ENCODE measurements at places on chromosomes 1 and 21.

- DNase-seq = no peak
Measured at GRCh38 chr1:212138457-212138856, 102.9 kb downstream of the DTL start.

DNA sequence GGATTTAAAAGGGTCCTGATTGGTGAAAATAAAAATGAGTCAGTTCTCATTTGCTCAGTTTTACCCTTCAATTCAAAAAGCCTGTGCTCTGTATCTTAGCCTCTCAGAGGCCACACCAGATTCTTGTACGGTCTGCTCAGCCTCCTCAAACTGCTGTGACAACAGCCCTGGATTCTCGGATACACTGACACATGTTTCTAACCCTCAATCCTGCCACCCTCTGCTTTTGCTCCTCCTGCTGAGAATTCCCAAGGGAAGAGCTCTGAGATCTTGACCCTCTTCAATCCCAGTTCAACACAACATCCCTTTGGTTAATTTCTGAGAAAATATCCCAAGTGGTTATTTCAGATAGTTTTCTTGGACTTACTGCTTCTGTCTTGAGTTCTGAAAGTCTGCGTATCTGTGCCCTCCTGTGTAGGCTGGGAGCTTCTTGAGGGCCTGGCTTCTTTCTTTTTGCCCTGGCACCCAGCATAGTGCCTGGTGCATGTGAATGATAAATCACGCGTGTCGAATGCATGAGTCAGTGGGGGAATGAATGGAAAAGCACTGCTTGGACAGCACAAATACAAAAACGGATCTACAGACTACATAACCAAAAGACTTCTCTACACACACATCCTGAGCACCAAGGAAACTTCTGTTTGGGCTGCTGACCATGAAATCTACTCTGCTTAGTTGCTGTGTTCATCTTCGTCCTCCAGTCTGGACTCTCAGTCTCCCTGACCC lies 24.5 kb downstream of the IRF2BP2 start:
- no peak for DNase-seq

GRCh38 chr1:159084152-159084551 lies 7.6 kb upstream of the AIM2 start:
- DNase-seq = no peak

- DNase-seq = no peak
Measured at GRCh38 chr1:118485757-118486156, 300.7 kb upstream of the SPAG17 start.

DNA sequence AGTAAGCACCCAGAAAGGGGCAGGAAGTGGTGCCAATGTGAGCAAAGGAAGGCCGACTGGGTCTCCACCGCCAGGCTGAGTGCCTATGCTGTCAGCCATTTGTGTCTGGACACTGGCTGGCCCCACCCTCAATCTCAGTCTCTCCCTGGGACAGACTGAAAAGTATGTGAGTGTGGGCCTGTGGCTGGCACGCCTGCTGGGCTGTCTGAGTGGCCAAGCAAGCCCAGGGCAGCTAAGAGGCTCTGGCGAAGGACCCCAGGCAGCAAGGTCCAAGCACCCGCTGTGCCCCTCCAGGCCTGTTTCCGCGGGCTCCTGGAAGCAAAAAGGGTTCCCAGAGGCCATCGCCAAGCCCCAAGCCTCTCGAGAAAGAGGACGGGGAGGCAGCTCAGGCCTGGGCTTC lies 93.3 kb upstream of the VAMP3 start:
- DNase-seq = no peak

GRCh38 chr1:36625253-36625934 lies 142.7 kb upstream of the CSF3R start:
- no peak for DNase-seq

GRCh38 chr1:201214886-201215285 lies 24.3 kb downstream of the IGFN1 start:
- DNase-seq = no peak

GRCh38 chr1:196550731-196551130 lies 57.5 kb downstream of the KCNT2 start:
- DNase-seq = no peak

DNA sequence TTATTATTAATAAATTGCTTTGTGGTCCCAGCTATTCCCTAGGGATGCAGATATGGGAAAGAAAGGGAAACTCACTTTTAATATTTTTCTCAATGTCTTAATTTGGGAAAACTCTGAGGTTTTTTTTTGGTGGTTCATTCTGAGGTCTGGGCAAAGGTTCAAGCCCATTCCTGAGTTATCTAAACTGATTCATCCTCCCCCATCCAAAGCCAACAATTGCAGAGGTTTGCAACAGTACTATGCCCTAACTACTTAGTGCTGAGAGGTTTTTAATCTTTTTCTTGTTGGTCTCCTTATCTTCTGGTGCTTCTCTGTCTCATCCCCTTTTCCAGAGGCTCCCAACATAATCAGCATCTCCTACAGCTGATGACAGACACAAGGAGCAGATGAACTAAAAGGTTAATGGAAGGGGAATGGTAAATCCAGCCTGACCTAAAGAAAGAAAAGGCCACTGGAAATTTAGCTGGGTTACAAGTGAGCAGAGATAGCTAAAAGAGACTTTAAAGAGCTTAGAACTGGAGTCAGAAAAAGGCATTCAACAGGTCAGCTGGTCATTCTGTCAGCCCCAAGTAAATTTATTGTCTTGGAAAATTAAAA lies 390.4 kb downstream of the TGFB2 start:
- DNase-seq = no peak

GRCh38 chr1:170544624-170545023 lies 12.7 kb downstream of the GORAB start:
- DNase-seq = no peak

GRCh38 chr1:157025856-157026255 lies 19.7 kb downstream of the ARHGEF11 start:
- DNase-seq = no peak

- no peak for DNase-seq
Measured at GRCh38 chr1:41361495-41362356, 492 bp downstream of the FOXO6 start.

DNA sequence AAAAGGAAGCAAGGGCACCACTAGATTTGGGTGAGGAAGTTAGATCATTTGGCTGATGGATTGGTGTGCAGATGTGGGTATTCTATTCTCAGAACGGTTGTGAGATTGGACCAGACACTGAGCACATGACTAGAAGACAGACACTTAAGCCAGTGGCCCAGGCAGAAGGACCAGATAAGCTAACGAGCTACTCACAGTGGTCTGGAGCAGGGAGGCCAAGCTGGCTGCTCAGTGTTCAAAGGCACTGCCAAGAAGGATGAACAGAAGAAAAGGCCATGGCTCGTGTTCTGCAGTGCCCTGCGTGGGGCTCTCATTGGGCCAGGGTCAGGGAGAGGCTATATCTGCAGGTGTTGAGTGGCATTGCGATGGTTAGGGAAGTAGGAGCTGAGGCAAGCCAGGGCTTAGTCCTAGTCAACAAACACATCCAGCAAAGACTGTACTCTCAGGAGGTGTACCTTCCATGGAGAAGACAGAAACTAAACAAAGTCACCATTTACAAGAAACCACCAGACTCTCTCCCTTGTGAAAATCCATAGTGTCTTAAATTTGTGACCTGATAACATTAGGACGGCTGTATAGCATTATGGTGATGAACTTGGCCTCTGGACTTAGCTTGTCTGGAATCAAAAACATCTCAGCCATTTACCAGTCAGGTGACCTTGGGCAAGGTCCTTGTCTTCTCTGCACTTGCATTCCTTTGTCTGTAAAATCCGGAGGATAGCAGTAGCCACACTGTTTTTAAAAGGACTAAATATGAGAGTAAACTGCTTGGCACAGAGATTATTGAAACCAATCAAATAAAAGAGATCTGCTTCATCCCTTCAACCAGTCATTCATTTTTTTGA lies 274.5 kb downstream of the SIPA1L2 start:
- DNase-seq = no peak

DNA sequence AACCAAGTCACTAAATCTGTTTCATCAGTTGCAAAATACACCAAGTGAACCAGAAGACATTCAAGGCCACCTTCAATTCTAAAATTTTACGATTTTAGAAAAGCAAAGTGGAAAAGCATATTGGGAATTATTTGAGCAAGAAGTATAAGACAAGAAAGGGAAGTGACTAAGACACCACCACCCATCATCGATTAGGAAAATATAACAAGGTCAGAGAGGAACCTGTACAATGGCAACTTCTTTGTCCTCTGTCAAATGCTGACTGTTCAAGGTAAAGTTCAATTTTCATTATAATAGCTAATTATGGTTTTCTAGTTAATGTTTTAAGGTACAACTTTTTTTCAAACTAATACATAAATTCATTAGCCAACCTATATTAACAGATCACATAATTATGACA lies 10.8 kb downstream of the FRRS1 start:
- DNase-seq = no peak

GRCh38 chr1:171488190-171488929 lies 3.0 kb downstream of the PRRC2C start:
- DNase-seq = no peak

GRCh38 chr1:41333146-41333784 lies 28.0 kb upstream of the FOXO6 start:
- no peak for DNase-seq

- no peak for DNase-seq
Measured at GRCh38 chr1:200432586-200432985, 22.8 kb upstream of the ZNF281 start.

DNA sequence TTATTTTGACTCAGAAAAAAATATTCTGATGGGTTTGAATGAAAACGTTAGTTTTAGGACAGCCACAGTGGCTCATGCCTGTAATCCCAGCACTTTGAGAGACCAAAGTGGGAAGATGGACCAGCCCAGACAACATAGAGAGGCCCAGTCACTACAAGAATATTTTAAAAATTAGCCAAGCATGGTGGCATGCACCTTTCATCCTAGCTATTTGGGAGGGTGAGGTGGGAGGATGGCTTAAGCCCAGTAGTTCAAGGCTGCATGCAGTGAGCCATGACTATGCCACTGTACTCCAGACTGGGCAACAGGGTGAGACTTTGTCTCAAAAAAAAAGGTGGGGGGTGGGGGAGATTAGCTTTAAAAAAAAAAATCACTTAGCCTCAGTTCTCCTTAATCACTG lies 127.5 kb downstream of the LBR start:
- DNase-seq = no peak

GRCh38 chr1:24403806-24404205 lies 9.8 kb downstream of the STPG1 start:
- DNase-seq = no peak

DNA sequence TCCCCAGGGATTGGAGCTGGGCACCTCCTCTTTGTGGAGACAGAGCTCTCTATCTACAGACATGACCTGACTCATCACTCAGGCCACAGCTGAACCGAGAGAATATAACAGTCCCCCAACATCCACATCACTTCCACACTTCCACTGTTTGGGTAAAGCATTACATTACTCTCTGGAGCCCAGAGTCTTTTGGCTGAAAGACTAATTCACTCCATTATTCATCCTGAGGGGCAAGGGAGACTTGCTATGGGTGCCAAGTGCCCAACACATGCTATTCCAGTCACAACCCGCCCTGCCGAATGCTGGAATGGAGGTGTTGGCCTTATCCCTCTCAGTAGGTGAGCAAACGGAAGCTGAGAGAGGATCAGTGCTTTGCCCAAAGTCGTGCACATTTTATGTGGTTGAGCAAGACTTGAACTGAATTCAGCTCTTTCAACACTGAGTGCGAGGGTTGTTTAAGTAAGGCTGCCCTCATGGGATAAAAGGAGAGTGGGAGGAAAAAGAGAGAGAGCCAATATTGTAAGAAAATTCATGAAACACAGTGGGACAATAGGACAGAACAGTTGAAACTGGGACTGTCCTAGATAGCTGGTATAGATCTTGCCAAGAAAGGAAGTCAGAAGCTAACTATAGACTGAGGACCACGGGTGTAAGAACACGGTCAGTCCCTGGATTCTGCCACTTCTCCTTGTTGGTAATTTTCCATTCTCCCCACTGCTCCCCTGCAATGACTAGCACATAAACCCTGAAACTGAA lies 13.5 kb upstream of the CHI3L1 start:
- no peak for DNase-seq

GRCh38 chr1:166814611-166815010 lies 24.7 kb upstream of the POGK start:
- no peak for DNase-seq

DNA sequence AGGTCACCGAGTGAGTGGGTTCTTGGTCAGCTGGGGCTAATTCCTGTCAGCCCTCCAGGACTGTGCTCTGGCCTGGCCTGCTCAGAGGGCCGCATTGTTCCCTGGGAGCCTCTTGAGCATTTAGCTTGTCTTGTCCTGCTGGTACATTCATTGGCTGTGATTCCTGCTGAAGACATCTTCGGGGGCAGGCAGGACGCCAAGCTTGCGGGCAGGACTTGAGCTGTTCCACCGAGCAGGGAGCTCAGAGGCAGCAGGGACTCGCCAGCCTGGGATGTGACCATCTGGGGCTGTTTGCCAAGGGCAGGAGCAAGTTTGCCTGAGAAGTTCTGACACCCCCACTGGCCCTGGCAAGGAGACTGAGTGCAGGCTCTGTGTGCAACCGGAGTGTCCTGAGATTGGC lies 7.0 kb upstream of the SLC26A9 start:
- DNase-seq = no peak

DNA sequence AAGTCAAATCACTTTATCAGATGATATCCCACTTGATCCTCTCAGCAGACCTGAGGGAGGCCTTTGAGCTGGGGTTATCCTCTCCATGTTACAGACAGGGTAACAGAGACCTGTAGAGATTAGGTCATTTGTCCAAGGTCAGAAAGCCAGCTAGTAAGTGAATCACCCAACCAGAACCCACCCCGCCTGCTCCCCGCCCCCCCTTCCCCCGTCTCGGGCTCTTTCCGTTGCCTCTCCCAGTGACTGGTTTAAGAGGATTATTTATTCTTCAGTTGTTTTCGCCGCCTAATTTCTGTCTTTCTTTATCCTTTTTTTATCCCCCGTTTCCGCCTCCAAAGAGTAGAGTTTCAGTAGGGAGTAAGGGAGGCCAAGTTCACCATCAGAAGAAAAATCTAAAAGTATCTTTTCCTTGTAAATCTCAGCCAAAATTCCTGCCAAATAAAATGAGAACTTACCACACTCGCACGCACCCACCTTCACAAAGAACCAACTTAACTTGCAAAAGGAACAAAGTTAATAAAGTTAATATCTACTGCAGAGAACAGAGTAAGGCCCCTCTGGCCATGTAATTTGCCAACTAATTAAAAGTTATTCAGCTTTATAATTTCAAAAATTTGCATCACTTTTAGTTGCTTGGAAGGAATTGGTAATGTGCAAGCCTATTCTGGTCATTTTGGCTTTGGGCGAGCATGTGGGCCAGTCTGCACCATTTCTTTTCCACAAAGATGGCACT lies 76.8 kb upstream of the TRABD2B start:
- no peak for DNase-seq

- no peak for DNase-seq
Measured at GRCh38 chr1:107138166-107138565, 2.7 kb upstream of the NTNG1 start.

DNA sequence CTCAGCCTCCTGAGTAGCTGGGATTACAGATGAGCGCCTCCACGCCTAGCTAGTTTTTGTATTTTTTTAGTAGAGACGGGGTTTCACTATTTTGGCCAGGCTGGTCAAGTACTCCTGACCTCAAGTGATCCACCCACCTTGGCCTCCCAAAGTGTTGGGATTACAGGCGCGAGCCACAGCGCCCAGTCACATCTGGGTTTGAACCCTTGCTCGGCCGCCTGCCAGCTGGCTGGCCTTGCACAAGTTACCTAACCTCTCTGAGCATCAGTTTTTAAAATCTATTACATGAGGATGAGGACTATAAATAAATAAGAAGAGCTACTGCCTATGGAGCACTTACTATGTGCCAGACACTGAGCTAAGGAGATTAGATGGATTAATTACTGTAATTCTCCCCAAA lies 17.7 kb upstream of the PADI2 start:
- no peak for DNase-seq
